ENCODE measurements at places on chromosomes 5 and 9. TPM values are rescaled to one million over a fixed set of nuclear protein-coding genes. Genes with fewer than 3 reads are reported as not detected.

DNA sequence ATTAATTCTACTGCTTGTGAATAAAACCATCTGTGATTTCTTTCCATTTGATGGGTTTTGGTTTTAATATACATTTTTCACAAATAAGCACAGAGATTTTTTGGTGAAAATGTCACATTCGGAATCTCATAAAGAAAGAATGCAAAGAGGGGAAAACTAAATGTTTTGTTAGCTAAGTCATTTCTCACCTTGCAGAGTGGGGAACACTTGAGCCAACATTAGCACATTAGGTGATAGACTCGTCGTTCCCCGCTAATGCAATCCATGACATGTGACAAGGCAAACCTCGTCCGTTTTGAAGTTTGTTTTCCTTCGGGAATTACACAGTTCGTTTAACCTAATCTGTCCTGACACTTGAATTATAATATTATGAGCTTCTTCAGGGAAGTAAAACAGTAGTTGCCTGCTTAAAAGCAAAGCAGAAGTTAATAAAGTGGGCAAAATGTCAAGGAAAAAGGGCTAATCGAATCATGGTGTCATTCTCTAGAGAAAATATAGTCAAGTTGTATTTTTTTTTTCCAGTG lies 95.8 kb upstream of the LMX1B start:
- no peak for DNase-seq

GRCh38 chr9:77743386-77743785 lies 95.3 kb upstream of the GNA14 start:
- no peak for DNase-seq

- no peak for DNase-seq
Observed at GRCh38 chr5:90483206-90483605, 8.5 kb downstream of the POLR3G start.

The SNAPC4 gene
- 3.2 TPM for total RNA-seq

All from vagina (tissue), 2 donors.